ENCODE measurements at places on chromosomes 12 and 14.

DNA sequence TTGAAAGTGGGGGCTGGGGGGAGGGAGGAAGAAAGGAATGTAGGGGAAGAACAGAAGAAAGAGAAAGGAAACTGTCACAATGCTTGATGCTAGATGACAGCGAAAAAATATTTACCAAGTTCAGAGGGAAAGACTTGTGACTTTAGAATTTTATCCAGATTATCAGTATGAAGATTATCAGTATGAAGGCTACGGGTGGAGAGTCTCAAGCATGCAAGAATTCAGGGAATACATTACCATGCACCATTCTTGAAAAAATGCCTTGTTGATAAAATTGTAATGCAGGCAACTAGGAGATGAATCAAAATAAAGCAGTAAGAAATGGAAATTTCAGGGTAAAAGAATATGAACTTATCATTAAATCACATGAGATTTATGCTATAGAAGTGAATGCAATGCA lies 376.8 kb downstream of the PCNX1 start:
- DNase-seq = no peak

DNA sequence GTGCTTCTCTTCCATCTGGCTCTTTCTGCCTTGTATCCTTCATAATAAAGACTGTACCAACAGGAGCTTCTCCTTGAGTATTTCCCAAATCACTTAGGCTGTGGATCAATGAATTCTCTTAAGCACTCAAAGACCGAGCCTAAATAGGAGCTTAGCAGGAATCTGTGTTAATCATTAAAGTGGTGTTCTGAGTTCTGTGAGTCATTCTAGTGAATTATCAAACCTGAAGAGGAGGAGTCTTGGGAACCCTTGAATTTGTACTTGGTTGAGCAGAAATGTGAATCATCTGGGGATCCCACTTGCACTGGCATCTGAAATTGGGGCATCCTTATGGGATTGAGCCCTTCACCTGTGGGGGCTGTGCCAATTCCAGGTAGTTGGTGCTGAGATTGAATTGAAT lies 946.2 kb downstream of the BCL11B start:
- DNase-seq = no peak

DNA sequence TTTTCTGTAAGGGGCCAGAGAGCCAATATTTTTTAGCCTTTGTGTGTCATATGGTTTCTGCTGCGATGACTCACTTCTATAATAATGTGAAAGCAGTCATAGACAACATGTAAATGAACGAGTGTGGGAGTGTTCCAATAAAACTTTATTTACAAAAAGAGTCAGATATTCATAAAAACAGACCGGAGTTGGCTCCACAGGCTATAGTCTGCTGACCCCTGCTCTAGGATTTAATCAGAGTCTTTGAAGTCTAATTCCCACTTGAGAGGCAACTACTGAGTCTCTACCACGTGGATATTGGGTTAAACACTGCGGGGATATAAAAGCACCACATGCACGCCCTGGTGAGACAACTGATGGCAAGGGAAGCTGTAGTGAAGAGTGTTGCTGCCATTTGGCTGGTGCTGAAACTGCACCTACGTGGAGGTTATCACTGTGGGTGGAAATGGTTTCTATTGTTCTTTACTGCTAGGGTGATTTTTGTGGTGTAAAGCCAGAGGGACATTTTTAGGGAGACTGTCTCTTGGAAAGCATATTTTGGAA lies 3.6 kb upstream of the NINJ2 start:
- no peak for DNase-seq

- no peak for DNase-seq
Observed at GRCh38 chr12:68750506-68750905, 4.5 kb downstream of the SLC35E3 start.

- peak; percentile 27 for DNase-seq
Observed at GRCh38 chr12:70246580-70246979, 3.3 kb downstream of the CNOT2 start.

GRCh38 chr12:62705846-62706245 lies 229.1 kb downstream of the PPM1H start:
- no peak for DNase-seq

GRCh38 chr14:90456551-90456950 lies 59.7 kb downstream of the CALM1 start:
- DNase-seq = no peak

GRCh38 chr12:39971348-39971747 lies 134.5 kb downstream of the SLC2A13 start:
- DNase-seq = no peak

GRCh38 chr14:101207897-101208296 lies 304.4 kb upstream of the RTL1 start:
- DNase-seq = no peak

- no peak for DNase-seq
Observed at GRCh38 chr12:57099766-57100165, 10.9 kb downstream of the NAB2 start.

GRCh38 chr12:74620921-74621320 lies 83.3 kb downstream of the ATXN7L3B start:
- DNase-seq = no peak

- no peak for DNase-seq
Observed at GRCh38 chr12:4564818-4565217, 2.8 kb downstream of the DYRK4 start.

DNA sequence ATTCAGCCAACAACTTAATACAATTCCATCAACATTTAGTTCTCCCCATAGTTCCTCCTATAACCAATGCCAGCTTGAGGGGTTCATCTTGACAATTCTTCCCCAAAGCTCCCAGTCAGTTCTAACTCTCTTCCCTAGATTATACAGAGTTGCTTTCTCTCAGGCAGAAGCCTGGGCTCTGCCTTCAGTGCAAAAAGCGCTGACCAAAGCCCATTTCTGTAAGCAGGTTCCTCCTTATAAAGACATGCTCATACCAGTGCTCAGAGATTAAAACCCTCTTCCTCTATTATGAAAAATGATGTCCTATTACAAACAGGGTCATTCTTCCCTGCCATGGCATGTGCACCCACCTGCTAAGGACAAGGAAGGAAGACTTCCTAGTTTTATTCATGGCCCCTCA lies 16.2 kb downstream of the SPIC start:
- no peak for DNase-seq

GRCh38 chr14:90495357-90496276 lies 98.8 kb downstream of the CALM1 start:
- DNase-seq = peak; percentile 78

All from GM03348 (cell line).